A673 (cell line): ENCODE measurements at places on chromosomes 4 and X. TPM values are rescaled to one million over a fixed set of nuclear protein-coding genes. Genes with fewer than 3 reads are reported as not detected.
A peak's percentile ranks its signal among the peaks of the same experiment; 100 is the strongest.

Gene UGT2A1
- total RNA-seq, result not detected in 2 replicates

Gene AVPR2
- total RNA-seq, result not detected in 2 replicates

Gene NAT8L
- total RNA-seq, result 2.5 and 3.4 TPM in 2 replicates

Gene GPR82
- total RNA-seq, result not detected in 2 replicates

DNA sequence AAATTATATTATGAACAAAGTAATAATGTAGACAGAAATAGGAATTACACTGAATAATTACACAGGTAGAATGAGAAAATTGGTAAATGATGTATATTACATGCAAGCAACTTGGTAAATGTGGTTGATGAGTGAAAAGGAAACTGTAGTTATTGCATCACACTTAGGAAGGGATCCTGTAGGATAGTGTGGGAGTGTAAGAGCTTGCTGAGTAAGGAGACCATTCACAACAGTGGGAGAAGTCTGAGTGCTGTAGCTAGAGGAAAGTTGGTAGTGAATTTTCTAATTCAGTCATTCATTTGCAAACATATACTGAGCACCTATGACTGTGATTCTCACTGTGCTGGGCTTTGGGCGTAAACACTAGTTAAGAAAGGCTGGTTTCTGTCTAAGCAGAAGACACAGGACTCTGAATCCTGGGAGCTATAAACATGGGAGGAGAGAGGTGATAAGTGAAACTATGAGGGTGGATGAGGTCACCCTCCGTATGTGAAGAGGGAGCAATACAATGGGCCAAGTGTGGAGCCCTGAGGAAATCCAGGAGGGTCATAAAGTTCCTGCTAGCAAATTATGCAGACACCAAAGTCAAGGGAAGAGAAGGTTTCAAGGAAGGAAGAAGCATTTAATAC, 14.2 kb upstream of the CPE start:
- no peaks in the 10 kb centered on the region for H3K27me3 ChIP-seq
- no peak overlapping the region for H3K4me3 ChIP-seq
- H3K27ac ChIP-seq, result no peak overlapping the region
- no peak for DNase-seq
- no peaks in the 10 kb centered on the region for H3K36me3 ChIP-seq

GRCh38 chr4:7202411-7202810, 10.1 kb downstream of the SORCS2 start:
- no peaks in the 10 kb centered on the region for H3K36me3 ChIP-seq
- H3K4me1 ChIP-seq, result no peaks in the 10 kb centered on the region
- DNase-seq, result no peak
- H3K27me3 ChIP-seq, result no peaks in the 10 kb centered on the region

GRCh38 chr4:176016601-176017000, 49.0 kb upstream of the WDR17 start:
- no peak overlapping the region for H3K27ac ChIP-seq
- H3K4me3 ChIP-seq, result no peak overlapping the region
- DNase-seq, result no peak
- no peaks in the 10 kb centered on the region for H3K36me3 ChIP-seq
- H3K4me1 ChIP-seq, result no peaks in the 10 kb centered on the region

DNA sequence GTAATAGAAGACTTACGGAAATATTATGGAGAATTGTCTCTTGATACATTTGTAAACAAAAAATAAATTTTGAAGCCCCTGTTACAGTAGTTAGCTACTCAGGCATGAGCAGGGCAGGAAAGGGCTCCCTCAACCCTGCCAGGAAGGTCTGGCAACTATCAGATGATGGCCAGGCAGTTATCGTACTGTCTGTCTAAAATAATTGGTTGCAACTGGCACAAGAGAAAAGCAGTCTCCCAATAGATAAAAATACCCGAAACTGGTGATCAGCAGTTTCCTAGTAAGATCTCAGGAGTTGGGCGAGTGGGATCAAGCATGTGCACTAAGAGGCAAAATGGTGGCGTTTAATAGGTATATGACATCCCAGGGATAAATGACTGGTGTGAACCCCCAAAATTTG, 1336.3 kb downstream of the C4orf33 start:
- H3K27ac ChIP-seq, result no peak overlapping the region
- H3K4me3 ChIP-seq, result no peak overlapping the region
- H3K4me1 ChIP-seq, result peaks cover 11% of the 10 kb centered on the region
- H3K36me3 ChIP-seq, result no peaks in the 10 kb centered on the region

GRCh38 chr4:81335122-81335912, 120.3 kb upstream of the PRKG2 start:
- H3K27ac ChIP-seq, result no peak overlapping the region
- no peaks in the 10 kb centered on the region for H3K27me3 ChIP-seq
- no peak overlapping the region for H3K4me3 ChIP-seq
- no peaks in the 10 kb centered on the region for H3K36me3 ChIP-seq
- no peaks in the 10 kb centered on the region for H3K4me1 ChIP-seq
- no peak for DNase-seq

DNA sequence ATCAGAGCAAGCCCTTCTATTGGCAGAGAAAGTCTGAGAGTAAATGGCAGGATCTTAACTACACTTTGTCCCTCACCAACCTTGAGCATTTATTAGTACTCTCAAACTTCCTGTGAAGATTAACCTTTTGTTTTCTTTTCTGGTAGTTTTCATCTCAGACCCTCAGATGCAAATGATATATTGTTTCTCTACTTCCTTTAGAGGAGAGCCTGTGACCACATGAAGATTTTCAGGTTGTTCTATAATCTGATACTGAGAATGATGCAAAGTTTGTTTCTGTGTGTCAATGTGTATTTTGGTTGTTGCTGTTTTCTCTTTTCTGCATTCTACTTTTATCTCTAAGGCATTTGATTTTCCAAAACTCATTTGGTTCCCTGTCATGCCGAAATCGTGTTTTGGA, 165.8 kb upstream of the CYSLTR1 start:
- H3K27ac ChIP-seq, result no peak overlapping the region
- H3K27me3 ChIP-seq, result no peaks in the 10 kb centered on the region
- no peaks in the 10 kb centered on the region for H3K4me1 ChIP-seq

- H3K27me3 ChIP-seq, result no peaks in the 10 kb centered on the region
- H3K36me3 ChIP-seq, result no peaks in the 10 kb centered on the region
- peaks cover 43% of the 10 kb centered on the region for H3K4me1 ChIP-seq
- peak overlapping the region; percentile 64 for H3K27ac ChIP-seq
- DNase-seq, result peak; percentile 84
Observed at GRCh38 chr4:184453365-184454160, 20.8 kb downstream of the IRF2 start.

DNA sequence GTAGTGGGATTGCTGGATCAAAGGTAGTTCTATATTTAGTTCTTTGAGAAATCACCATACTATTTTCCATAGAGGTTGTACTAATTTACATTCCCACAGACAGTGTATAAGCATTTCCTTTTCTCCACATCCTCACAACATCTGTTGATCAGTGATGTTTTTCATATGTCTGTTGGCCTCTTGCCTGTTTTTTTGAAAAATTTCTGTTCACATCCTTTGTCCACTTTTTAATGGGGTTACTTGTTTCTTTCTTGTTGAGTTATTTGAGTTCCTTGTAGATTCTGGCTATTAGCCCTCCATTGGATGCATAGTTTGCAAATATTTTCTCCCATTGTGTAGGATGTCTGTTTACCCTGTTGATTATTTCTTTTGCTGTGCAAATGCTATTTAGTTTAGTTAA, 72.6 kb downstream of the STOX2 start:
- H3K27ac ChIP-seq, result no peak overlapping the region
- H3K36me3 ChIP-seq, result no peaks in the 10 kb centered on the region
- no peaks in the 10 kb centered on the region for H3K27me3 ChIP-seq
- DNase-seq, result no peak

- H3K27ac ChIP-seq, result no peak overlapping the region
- H3K36me3 ChIP-seq, result no peaks in the 10 kb centered on the region
- DNase-seq, result no peak
- no peaks in the 10 kb centered on the region for H3K27me3 ChIP-seq
- no peak overlapping the region for H3K4me3 ChIP-seq
- no peaks in the 10 kb centered on the region for H3K4me1 ChIP-seq
Observed at GRCh38 chr4:170014359-170015011, 11.7 kb downstream of the MFAP3L start.

DNA sequence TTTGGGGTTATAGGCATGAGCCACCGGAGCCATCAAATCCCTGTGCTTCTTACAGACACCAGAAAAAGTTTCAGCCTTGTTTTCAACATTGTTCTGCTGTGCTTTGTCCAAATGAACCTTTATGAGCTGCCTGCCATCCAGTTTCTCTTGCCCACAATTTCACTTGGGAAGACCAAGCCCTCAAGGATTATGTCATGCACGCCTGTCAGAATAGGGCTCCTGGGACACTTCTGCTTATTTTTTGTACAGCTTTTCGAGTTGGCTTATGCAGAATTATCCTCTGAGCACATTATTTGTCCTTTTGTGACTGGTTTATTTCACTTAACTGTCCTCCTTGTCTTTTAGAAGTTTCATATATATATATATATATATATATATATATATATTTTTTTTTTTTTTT, 16.2 kb downstream of the UBE2K start:
- H3K27me3 ChIP-seq, result no peaks in the 10 kb centered on the region
- no peak for DNase-seq
- H3K27ac ChIP-seq, result peak overlapping the region; percentile 47
- H3K4me1 ChIP-seq, result peaks cover 16% of the 10 kb centered on the region
- H3K4me3 ChIP-seq, result no peak overlapping the region
- H3K36me3 ChIP-seq, result peaks cover 5% of the 10 kb centered on the region

DNA sequence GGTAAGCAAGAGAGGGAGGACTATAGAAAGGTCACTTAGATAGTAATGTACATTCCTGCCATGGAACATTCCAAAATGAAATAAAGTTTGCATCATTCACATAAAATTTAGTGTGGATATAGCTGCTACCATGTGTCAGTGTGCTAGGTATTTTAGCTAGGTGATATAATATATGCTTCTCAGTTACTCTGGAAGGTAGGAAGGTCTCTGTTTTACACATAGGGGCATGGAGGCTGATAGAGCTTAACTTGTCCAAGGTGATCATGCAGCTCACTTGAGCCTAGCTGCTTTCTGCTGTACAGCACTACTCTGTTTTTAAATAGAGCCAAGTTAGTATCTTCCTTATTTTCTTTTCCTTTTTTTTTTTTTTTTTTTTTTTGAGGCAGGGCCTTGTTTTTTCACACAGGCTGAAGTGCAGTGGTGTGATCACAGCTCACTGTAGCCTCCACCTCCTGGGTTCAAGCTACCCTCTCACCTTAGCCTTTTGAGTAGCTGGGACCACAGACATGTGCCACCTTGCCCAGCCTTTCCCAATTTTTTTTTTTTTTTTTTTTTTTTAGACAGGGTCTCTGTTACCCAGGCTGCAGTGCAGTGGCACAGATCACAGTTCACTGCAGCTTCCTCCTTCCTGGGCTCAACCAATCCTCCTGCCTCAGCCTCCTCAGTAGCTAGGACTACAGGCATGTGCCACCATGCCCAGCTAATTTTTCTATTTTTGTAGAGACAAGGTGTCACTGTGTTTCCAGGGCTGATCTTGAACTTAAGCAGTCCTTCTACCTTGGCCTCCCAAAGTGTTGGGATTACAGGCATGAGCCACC, 10.4 kb downstream of the AFF1 start:
- H3K4me3 ChIP-seq, result no peak overlapping the region
- H3K4me1 ChIP-seq, result peaks cover 4% of the 10 kb centered on the region
- no peak for DNase-seq
- H3K27me3 ChIP-seq, result no peaks in the 10 kb centered on the region
